Kidney capillary endothelial cell (primary cell): ENCODE measurements at places on chromosomes 7 and 10.

GRCh38 chr7:128777156-128778123 lies 1.8 kb upstream of the OPN1SW start:
- DNase-seq = no peak

DNA sequence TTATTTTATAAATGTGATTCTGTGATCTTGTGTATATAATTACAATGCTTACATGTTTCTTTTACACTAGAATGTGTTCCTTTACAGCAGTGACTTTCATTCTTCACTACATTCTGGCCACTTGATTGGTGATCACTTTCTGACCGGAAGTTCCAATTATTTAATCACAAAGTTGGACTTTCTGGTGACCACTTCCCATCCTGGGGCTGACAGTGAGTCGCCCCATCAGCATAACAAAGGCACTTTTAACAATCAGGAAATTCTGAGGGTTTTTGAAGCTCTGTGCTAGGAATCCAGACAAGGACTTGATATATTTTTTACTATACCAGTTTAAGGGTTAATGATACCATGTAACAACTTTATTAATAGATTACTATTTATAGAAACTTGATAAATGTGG lies 282.3 kb upstream of the KAT6B start:
- peak; percentile 42 for DNase-seq

- no peak for DNase-seq
Observed at GRCh38 chr7:115042596-115042995, 120.7 kb downstream of the MDFIC start.

GRCh38 chr10:113519681-113520115 lies 33.2 kb upstream of the HABP2 start:
- no peak for DNase-seq

GRCh38 chr10:130762491-130762890 lies 549.0 kb downstream of the TCERG1L start:
- DNase-seq = no peak

- peak; percentile 62 for DNase-seq
Observed at GRCh38 chr7:75565132-75565837, 73.2 kb downstream of the SPDYE5 start.

- DNase-seq = no peak
Observed at GRCh38 chr7:86747698-86748097, 104.0 kb downstream of the GRM3 start.

DNA sequence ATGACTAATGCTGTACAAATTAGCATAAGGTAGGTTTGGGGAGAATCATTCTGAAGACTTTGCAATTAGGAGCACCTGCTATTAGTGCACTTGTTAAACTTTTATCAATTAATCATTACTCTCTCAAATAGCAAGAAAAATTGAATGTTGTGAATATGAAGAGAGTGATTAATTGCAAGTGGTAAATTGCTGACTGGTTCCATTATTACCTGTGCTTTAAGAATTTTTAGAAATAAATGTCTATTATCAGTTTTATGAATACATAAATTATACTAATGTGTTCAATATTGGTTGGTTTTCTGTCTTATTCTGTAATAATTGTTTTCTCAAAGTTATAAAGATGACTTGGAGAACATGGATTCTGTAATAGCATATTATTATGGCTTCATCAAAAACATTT lies 47.3 kb upstream of the TMEM26 start:
- DNase-seq = no peak

DNA sequence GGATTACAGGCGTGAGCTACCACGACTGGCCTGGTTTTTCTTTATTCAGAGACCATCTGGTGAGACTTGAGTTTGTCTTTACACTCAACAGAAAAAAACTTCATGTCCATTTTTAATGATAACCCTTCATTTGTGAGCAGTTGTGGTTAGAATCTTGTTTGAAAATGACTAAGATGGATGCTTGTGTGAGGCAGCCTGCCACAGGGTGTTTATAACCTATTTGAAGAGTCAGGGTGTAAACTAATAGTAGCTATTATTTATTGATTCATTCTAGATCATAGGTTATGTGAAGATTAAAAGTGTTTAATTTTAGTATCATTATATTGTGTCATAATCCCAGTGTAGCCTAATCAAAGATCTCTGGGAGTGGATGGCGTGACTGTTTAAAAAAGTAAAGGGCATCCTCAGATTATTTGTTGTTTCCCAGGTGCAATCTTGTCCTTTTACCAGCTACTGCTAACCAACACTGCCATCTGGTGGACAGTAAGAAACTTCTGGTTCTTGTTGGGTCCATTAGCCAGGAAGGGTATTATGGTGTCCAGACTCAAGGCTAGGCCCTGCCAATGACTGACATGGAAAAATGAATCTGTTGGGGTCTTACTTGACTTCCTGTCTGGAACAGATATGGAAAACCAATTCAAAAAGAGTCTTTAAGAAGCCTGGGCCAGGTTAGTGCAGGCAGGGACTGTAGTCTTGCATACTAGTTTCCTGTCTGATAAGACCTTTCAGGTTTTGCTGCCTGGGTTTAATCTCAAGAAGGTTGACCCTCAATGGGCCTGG lies 24.9 kb downstream of the NRBF2 start:
- peak; percentile 78 for DNase-seq

DNA sequence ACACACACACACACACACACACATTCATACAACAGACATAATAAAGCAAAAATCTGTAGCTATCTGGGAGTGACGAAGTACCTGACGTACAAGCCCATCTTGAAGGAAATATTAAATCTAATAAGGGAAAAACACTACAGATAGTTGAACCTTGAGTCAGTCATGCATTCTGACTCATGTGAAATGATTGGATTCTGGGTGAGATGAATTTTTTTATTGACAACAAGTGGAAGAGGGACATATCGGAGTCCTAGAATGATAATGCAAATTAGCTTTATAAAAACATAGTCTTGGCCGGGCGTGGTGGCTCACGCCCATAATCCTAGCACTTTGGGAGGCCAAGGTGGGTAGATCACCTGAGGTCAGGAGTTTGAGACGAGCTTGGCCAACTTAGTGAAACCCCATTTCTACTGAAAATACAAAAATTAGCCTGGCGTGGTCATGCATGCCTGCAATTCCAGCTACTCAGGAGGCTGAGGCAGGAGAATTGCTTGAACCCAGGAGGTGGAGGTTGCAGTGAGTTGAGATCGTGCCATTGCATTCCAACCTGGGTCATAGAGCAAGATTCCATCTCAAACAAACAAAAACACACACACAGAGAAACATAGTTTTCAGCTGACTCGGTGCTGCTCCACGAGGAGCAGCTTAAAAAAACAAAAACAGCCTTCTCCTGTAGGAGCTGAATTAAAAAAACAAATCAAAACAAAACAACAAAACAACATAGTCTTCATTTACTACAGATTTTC lies 154.4 kb upstream of the MKLN1 start:
- DNase-seq = no peak

GRCh38 chr10:108789919-108790318 lies 1133.4 kb downstream of the XPNPEP1 start:
- DNase-seq = peak; percentile 76

DNA sequence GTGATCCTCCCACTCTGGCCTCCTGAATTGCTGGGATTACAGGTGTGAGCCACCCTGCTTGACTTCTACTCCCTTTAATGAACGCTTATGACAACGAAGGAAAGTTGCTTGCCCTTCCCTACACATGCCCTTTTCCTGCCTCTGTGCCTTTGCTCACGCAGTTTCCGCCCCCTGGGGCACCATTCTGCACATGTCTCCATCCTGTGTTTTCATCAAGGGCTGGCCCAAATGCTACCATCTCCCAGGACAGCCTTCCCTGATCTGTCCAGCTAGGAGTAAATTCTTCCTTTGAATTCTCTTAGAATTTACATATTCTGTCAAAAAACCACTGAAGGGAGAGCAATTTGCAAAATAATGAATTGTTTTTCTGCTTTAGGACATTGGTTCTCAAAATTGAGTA lies 50.0 kb upstream of the KMT2C start:
- DNase-seq = no peak

DNA sequence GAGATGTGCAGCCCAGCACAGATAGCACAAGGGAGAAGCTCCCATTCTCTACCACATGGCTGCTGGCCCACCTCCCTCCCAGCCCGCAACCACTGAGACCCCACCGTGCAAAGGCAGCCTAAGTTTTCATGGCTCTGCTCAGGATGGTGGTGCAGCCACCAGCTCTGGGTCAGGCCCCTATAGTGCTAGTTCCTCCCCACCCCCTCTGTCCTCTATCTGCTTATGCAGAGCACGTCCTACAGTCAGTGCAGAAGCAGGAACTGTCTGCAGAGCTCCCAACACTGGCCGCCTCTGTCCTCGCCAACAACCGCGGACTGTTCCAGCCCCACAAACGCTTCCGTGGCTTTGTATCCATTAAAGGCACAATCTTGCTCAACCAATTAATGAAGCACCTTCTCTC lies 278.9 kb downstream of the GRID1 start:
- DNase-seq = no peak

GRCh38 chr10:102668326-102669107 lies 24.2 kb downstream of the TRIM8 start:
- DNase-seq = no peak

- DNase-seq = no peak
Observed at GRCh38 chr10:106114656-106115186, 1049.8 kb downstream of the SORCS1 start.

- peak; percentile 40 for DNase-seq
Observed at GRCh38 chr10:71323407-71323806, 4.3 kb downstream of the SLC29A3 start.

GRCh38 chr7:55128693-55129394 lies 110.0 kb downstream of the EGFR start:
- peak; percentile 10 for DNase-seq

DNA sequence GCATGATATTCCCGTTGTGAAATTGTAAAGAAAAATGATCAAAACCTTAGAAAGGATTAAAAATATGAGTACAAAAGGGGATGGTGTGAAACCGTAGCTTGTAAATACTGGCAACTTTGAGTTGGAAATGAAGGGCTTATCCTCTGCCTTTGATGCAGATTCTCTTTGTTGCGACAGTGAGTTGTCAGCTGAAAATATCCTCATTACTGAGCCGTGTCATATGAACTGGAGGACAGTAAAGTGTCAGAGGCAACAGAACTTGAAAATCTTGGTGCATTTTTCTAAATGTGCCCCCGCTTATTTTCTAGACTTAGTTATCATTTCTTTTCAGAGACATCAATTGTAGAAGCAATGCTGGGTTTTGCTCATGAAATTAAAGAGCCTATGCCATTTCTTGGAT lies 170.5 kb upstream of the NPS start:
- DNase-seq = no peak

DNA sequence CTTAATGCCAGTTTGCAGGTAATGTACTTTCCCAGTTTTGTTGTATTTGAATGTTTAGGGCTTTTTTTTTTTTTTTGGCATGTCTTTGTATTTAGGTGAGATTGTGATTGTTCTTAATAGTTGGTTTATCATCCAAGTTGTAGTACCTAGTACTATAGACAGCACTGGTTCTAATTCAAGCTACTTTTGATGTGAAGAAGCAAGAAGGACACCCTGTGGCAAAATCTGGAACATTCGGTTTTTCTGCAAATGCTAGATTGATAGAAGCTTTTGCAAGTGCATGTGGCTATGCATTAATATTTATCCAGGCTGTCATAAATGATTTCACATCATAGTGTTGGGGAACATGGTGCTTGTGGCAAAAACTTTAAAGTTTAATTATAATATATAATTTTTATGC lies 248.9 kb downstream of the FOXP2 start:
- DNase-seq = peak; percentile 6

DNA sequence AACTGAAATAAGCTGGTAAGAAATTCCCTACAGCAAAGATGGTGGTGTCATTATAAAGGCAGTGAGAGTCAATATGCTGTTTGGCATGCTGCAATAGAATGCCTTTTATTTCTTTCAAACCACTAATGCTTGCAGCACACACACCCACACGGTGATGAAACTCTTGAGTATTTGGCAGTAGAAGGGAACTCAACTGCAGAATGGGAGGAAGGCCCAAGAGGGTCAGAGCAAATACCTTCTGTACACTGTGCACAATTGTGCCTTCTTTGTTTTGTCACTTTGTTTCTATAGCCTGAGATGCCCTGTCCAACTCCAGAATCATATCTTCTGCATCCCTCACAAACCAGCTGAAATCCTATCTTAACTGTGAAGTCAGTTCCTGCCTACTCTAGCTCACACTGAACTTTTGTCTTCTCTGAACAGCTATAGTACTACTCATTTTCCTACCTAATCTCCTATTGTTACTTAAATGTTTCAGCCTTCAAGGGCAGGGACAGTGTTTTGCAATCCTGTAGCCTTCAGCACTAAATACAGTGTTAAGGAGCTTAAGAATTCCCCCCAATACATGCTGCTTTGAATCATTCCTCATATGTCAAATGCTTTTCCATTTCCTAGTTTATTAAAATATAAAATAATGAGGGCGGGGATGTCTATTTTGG lies 22.2 kb downstream of the MMS19 start:
- no peak for DNase-seq

DNA sequence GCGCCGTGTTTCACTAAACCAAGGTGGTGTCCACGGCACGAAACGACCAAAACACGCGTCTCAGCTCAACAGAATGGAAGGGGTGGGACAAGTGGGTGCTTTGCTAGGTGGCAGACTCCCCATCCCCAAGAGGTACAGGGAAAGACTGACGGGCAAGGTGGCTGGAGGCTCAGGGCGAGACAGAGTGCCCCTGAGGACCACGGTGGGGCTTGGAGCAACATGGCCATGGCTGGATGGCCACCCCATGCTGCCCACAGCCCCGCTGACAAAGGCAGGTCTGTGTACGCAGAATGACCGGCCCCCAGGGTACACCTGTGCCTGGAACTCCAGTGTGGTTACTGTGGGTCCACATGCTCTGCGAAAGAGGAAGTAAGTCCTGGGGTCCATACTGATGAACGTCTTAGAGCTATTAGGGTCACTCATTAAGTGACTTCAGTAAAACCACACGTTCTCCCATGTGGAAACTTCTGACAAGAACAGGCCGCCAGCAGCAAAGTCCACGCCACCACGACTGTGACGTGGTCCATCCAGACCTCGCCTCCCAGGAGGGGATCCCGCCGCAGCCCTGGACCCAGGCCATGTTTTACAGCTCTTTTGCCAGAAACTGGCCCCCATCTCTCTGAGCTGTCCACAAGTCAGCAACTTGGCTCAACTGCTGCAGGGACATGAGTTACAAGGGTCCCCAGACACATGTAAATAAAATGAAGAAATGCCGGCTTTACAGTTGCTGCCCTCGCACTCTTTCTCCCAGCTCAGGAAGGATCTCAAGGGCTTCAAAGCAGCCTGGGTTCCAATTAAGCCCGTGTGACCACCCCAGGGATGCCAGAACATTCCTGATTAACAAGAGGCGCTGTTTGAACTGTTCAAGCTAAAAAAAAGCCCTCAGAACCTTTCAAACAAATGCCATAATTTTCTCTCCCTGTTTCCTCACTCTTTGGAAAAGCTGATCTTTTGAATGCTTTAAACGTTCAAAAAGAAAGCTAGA lies 66.8 kb downstream of the MAD1L1 start:
- no peak for DNase-seq
